ENCODE measurements at places on chromosomes 16 and 17. TPM values are rescaled to one million over a fixed set of nuclear protein-coding genes. Genes with fewer than 3 reads are reported as not detected.

The C1QL1 gene
- total RNA-seq: 0.33 TPM

The DPEP1 gene
- total RNA-seq: not detected

The UMOD gene
- not detected for total RNA-seq

The TBC1D3K gene
- not detected for total RNA-seq

The CD300H gene
- total RNA-seq: not detected

The SCNN1G gene
- not detected for total RNA-seq

The CDIP1 gene
- 8.7 TPM for total RNA-seq

The HAGH gene
- 42.5 TPM for total RNA-seq

The NBR1 gene
- 109 TPM for total RNA-seq

The TPSG1 gene
- total RNA-seq: not detected

The MYH2 gene
- not detected for total RNA-seq

The CALB2 gene
- under 0.01 TPM for total RNA-seq

All from melanocyte of skin (primary cell).